Stimulated activated CD4-positive, alpha-beta T cell treated with anti-CD3 and anti-CD28 coated beads, Interleukin-1b, Interleukin-23, amount 100 ng/mL, for 24 hours (primary cell): ENCODE measurements at places on chromosomes 2 and 18.

- no peak for DNase-seq
These were observed 28.5 kb downstream of the CIB4 start for GRCh38 chr2:26612522-26613240.

DNA sequence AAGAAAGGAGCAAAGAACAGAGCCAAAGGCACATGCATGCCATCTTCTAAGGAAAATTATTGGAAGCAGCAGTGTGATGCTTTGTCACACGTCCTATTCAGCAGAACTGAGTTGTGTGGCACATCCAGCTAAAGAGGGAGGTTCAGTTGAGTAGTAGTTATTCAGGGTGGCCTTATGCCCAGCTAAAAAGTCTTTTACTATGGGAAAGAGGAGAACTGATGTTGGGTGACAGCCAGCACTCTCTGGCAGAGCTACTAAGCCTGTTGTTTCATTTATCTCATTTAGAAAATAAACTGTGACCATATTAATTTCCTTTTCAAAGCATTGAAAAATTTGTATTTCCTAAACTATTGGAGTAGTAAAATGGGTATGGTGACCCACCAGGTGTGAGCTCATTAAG lies 18.5 kb downstream of the ITGA6 start:
- no peak for DNase-seq

- DNase-seq: no peak
These were observed 3.6 kb upstream of the AQP4 start for GRCh38 chr18:26868968-26869586.

- DNase-seq: no peak
These were observed 662.9 kb upstream of the ID2 start for GRCh38 chr2:8018956-8019355.

DNA sequence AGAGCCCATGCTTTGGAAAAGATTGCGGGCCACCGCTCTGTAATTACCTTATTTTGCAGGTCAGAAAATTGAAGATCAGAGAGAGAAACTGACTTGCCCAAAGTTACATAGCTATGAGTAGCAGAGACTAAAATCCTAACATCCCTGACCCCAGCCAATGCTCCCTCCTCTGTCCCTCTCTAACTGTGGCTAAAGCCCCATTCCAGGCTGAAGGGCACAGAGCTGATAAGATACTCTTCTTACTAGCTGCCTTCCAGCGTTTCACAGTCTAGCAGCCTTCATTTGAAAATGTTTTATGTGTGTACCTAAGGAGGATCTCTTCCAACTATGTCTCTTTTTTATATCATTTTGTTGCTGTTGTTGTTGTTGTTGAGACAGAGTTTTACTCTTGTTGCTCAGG lies 81.4 kb upstream of the LRATD1 start:
- no peak for DNase-seq

- no peak for DNase-seq
These were observed 42.1 kb upstream of the GLS start for GRCh38 chr2:190838492-190838910.

GRCh38 chr18:45576931-45577330 lies 38.3 kb upstream of the SLC14A2 start:
- DNase-seq: no peak

DNA sequence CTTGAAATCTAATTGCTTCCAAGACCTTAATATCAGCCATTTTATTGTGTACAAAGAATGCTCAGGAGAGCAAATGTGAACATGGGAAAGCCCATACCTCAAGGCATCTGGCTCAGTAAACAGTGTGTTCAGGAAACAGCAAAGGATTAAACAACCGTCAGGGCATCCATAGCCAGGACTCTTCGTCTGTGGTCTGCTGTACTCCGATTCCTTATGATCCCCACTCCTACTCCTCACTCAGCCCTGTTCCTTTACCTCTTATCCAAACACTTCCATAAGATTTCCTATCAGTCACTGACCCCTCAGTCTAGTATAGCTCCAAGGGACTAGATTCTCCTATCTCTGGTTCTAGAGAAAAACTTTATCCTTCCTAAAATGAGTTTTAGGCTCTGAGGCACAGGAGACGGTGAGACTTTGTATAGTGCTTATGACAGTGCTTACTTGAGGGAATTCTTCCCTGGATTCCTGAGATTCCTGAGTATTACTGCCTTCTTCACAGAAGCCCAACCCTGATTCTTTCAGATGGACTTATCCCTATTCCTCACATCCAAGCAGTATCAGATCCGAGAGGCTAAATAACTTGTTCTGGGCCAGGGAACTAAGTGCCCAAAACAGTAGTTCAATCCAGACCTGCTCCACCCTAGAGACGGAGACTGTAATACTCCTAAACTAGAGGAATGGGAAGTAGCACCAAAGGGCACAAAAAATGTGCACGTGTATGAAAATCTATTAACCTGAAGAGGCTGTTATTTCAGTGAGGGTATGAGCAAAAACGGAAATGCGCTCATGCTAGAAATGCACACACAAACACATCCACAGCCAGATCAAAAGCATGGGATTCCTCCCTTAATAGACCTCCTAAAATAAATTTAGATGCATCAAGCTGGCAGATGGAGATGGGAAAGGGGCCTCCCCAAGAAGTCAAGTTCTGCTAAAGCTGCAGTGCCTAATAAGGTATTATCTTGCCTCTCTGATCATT lies 42.1 kb upstream of the SIGLEC15 start:
- no peak for DNase-seq

GRCh38 chr18:24197412-24197811 lies 58.5 kb downstream of the CABYR start:
- no peak for DNase-seq

DNA sequence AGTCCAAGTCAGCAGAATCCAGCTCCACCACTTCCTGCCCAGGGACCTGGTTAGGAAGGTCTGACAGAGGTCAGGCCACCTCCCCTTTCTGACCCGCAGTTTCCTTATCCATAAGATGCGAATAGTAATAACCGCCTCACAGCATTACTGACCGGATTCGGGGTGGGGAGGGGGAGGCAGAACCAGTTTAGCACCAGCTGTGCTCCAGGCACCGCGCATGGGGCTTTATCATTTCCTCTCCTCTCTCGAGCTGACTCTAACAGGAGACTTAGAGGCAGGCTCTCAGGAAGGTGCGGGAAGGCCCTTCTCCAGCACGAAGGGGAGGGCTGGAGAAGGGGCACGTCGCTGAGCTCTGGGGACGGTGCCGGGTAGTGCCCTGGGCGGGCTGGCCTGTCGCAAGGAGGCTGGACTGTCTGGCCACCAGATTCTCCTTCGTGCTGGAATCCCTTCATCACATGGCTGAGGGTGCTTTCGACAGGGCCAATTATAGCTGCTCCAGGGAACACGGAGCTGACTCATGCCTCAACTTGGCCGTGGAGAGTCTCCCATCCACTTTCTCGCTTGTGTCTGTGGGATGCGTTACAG lies 5.7 kb downstream of the EHD3 start:
- DNase-seq: no peak

DNA sequence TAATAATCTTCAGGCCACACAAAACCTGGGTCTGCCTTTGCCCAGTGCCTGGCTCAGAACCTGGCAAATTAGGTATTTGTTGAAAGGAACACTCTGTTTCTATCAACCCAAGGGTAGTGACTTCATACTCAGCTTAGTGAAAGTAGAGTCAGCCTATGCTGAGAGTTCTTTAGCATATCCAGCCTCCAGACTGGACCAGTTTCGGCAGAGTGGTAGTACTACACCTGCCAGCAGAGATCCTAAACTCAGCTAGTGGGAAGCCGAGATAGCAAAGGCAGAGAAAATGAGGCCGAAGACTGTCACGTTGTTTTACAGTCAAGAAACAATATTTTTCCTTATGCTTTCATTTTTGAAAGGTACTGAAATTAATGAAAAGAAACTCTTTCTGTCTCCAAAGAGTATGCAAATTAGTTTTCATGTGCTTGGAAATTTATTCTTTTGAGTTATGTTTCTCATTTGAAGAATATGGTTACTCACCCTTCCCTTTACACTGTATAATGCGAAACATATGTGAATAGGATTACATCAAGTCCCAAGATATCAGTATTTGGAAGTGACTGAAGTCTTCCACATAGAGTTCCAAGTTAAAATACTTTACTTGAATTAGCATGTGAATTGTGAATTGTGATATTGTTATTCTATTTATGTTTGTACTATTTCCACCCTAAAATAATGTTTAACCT lies 52.2 kb upstream of the UGP2 start:
- DNase-seq: no peak

DNA sequence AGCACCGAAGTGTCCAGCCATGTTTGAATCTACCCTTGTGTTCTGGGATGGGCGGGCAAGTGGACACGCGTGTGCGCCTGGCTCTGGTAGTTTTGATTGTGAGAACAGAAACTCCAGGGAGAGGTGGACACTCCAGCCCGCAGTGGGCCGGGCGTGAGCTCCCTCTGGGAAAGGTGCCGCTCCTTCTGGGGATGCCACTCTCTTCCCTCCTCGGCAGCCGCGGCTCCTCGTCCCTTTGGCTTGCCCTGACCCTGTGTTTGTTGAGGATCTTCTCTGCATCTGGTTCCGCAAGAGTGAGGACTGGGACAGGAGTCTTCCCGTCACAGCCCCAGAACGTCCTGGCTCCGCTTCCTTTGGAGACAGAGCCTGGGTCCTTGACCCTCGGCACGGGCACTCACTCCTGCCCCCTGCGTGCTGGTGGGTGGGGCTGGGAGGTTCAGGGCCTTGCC lies 1.3 kb downstream of the CTDP1 start:
- no peak for DNase-seq

DNA sequence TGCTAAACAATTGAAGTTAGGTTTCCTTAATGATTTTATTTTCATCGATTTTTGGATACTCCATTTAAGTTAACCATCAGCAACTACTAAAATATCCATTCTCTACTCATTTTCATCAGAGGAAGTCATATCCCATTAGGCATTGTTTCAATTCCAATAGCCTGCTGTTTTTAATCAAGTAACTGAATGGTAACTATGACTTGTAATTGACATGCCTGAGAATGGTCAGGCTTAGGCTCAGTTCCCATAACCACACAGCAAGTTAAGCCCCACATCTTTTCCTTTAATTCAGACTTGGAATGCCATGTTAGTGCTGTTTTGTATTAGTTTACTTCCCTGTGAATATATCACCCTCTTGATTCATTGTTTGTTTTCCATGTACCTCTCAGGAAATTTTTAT lies 398.8 kb downstream of the ARHGAP15 start:
- DNase-seq: no peak
